Activated naive CD4-positive, alpha-beta T cell treated with anti-CD3 and anti-CD28 coated beads, Interleukin-2, amount 10 ng/mL, durations not matched to agents 7 days and 5 days (primary cell): ENCODE measurements at places on chromosomes 11 and 22.
A peak's percentile ranks its signal among the peaks of the same experiment; 100 is the strongest.

DNA sequence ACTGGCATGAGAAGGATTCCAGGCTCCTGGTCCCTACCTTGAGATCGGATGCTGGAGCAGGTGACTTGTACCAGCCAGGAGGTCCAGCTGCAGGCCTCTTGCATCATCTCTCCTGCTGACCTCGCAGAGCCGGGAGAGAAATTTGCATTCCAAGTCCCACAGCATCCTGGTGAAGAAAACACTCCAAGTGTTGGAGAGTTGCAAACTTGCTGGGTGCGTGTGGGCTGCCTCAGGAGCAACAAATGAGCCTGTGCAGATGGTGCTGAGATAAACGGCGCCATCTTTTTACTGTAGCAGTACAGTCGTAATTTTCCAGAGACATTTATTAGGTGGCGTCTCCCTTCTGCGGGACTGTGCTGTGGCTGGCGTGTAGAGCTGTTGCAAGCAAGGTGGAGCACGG lies 32.1 kb upstream of the ZBTB16 start:
- DNase-seq: no peak

DNA sequence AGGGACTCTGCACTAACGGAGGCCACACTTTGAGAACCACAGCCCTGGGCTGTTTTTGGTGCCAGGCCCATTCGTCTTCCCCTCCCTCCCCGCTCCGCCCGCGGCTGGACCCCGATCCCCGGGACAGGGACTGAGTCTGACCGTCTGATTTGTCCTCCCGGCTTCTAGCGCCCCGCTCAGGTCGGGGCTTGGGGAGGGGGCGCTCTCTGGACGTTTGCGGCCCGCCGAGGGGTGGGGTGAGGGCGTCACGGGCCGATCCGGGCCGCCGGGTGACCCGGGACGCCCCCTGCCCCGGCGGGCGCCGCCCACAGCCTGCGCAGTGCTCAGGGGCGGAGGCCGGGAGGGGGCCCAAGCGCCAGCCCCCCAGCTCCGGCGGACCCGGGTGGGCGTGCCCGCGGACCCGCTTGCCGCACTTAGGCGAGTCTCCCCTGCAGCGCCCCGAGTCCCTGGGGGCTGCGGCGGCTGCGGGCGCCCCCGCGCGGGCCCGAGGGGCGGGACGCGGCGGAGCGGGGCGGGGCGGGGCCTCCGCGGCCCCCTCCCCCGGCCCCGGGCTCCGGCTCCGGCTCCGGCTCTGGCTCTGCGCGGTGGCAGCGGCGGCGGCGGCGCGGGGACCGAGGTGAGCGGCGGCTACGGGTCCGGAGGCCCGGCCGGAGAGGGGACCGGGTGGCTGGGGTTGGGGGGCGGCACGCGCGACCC lies 33.7 kb upstream of the PRR5 start:
- peak; percentile 73 for DNase-seq

DNA sequence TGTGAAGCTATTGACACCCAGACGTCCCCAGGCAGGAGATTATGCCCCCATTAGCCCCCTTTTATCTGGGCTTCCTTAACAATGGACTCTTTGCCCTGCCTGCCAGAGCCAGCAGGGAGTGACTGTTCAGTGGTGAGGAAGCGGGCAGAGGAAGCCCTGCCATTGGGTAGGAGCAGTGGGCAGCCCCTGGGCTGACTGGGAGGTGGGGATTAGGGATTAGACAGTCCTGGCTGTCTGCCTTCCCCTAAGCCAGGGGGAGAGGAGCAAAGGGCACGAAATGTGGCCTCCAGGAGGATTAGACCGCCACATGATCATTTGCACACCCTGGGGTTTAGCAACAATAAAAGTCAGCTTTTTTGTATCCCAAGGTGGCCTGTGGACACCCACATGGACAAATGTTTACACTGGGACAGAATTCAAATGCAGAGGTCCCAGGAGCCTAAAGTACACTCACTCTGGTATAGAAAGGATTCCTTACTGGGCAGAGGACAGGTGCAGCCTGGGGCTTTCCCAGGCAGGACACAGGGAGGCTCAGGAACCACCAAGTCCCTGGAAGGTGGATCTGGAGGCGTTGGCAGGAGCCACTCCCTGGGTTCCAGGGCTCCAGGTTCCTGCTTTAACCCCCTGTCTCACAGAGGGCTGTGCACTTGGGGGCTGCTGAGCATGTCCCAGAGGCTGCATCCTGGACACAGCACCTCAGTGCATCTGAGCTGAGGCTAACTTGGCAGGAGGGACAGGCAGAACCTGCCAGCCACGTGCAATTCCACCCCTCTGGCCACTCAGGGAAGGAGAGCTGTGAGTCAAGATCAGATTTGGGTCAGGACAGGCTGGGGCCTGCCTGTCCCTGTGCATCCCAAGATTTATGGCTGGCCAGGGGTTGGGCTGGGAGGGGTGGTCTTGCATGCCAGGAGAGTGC lies 2.1 kb downstream of the PNPLA3 start:
- no peak for DNase-seq

- peak; percentile 43 for DNase-seq
Measured at GRCh38 chr11:46278387-46279125, 1.1 kb downstream of the CREB3L1 start.

DNA sequence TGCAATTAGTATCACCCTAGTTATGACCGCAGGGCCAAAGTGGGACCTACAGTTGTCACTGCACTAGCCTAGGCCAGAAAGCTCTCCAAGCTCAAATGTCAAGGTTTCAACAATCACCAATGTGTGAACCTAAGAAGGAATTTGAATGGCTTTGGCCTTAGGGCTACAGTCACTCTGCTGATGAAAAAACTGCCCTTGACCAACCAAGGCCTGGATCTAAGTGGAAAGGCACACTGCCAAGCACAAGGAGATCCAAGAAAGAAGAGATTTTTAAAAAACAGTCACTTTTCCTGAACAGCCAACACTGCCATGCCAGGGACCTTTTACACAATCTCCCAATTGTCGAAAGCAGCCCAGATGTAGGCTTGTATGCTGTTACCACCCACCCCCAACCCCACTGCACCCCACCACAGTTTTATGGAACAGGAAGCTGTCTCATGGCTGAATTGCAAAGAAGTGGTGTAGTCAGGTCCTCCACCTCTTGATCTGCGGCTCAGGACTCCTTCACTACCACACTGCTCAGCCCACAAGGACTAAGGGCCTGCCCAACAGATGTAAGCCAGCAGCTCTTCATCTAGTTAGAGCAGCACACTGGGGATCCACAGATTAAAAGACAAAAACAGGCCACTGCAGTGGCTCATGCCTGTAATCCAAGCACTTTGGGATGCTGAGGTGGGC lies 32.9 kb downstream of the SMCO4 start:
- no peak for DNase-seq
